ENCODE measurements at places on chromosomes 2 and 18.

DNA sequence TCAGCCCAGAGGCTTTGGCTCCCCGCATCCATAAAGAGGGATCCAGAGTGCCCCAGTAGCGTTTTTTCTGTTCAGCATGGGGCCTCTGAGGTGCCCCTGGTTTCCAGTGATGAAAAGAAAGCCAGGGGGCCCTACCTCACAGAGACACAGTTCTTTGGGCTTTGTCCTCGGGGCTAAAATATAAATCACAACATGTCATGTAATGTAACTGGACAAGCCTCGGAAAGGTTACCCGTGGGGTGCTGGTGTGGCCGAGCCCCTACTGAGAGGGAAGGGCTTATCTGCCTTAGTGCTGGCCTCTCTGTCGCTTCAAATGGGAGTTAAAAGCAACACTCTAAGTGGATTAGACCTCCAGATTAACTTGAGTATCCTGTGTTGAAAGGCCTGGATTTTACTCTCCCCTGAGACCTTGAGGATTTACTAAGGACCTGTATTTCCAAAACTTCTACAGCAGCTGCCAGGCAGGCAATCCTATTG is 251.6 kb upstream of the APCDD1 start:
- DNase-seq = no peak

- no peak for DNase-seq
Observed at GRCh38 chr18:3526421-3527354, 76.7 kb downstream of the TGIF1 start.

GRCh38 chr2:96789245-96789617 is 26.8 kb upstream of the CNNM3 start:
- DNase-seq = peak; percentile 42

DNA sequence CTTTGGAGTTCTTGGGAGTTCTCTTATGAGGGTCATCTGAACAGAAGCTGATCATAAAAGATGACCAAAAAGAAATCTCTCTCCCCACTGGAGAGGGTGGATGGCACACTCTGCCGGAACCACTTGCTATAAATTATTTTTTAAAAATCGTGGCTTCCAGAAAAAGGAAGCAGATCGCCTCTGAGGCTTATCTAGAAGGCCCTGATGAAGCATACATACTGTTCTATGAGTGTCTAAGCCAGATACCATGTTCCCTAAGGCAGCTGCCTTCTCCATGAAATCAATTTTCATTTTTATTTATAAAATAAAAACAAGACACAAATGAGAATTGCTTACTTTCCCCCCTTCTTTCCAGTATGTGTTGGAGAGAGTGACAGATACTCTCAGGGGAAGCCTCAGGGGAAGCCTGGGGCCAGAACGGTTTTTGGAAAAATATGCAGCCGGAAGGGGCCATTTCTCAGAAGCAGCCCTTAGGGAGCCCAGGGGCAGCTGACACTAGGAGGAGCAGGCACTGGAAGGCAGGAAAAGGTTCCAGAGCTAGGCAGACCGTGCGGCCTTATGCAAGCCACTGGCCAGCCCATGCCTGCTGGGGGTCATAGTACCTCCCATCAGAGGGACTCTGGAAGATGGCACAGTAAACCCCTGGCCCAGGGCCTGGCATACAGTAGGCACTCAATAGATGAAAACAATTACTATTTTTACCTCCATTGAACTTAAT is 130.6 kb downstream of the CABLES1 start:
- no peak for DNase-seq

GRCh38 chr2:191515551-191515950 is 162.4 kb upstream of the NABP1 start:
- no peak for DNase-seq

GRCh38 chr2:26569216-26570082 is 71.7 kb downstream of the CIB4 start:
- peak; percentile 48 for DNase-seq

DNA sequence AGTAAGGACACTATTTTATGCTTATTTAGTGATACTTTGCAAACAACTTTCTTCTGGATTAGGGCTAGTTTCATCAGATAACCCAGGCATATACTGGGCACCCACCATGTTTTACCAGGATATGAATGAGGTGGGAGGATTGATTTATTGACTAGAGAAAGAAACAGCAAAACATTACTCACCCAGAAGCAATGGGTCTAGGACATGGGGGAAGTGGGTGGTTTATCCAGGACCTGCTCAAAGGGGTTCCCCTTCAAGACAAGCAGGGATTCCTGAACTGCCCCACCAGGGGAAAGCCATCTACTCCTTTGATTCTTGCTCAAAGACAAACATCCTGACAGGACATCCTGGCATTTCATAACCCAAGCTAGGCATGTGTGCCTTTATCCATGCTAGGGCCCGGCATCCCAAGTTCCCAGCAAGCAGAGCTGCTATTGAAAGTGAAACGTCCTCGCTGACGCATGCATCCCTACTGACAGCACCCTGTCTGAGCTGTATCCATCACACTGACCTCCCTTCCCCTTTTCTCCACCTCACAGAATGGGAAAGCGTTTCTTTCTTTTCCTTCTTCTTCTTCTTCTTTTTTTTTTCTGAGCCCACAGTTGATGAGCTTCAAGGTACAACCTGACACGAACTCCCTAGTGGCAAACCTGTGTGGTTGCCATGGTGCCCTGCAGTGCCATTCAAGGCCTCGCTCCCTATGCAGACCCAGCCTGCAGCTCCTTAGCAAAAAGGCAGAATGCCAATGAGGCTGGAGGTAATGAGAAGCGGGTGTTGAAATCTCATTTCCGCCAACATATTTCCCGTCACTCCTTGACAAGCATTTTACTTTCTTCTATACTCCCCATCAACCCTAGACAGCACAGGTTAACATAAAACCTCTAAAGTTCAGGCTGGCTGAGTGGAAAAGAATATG is 70.5 kb downstream of the CLHC1 start:
- DNase-seq = no peak

- peak; percentile 54 for DNase-seq
Observed at GRCh38 chr18:79589601-79590091, 90.0 kb upstream of the CTDP1 start.

DNA sequence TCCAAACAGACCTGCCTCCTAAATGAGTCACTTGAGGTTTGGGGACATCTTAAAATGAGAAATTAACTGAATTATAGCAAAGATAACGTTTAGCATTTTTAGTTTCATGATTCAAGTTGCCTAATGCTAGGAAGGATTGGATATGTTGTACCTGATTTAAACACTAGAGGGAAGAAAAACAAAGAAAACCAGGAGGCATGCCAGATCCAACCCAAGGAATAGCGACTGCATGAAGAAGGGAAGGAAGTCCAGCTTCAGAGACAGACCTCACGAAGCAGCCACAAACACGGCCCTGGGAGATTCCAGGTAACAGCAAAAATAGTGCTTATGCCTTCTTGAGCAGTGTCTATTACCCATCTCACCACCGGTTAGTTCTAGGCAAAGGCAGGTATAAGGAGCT is 499.9 kb upstream of the SPHKAP start:
- no peak for DNase-seq

- no peak for DNase-seq
Observed at GRCh38 chr2:85781013-85781332, 27.2 kb downstream of the ATOH8 start.

- no peak for DNase-seq
Observed at GRCh38 chr18:42563995-42564394, 551.5 kb downstream of the RIT2 start.

DNA sequence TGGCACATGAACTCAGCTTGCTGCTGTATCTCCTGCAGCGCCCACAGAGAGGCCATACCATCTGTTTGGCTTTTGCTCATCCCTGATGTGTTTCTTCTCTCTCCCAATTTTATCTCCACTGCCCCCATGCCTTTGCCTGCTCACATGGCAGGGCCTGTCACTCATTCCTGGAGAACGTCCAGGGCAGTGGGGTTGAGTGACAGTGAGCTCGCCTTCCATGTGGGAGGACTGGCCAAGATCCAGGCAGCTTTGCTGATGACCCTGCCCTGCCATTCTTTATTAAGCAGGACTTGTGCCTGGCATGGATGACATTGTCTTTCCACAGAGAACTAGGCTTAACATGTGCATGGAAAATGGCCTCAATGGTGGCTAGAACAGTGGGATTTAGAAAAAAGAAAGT is 230.5 kb upstream of the THSD7B start:
- DNase-seq = no peak

DNA sequence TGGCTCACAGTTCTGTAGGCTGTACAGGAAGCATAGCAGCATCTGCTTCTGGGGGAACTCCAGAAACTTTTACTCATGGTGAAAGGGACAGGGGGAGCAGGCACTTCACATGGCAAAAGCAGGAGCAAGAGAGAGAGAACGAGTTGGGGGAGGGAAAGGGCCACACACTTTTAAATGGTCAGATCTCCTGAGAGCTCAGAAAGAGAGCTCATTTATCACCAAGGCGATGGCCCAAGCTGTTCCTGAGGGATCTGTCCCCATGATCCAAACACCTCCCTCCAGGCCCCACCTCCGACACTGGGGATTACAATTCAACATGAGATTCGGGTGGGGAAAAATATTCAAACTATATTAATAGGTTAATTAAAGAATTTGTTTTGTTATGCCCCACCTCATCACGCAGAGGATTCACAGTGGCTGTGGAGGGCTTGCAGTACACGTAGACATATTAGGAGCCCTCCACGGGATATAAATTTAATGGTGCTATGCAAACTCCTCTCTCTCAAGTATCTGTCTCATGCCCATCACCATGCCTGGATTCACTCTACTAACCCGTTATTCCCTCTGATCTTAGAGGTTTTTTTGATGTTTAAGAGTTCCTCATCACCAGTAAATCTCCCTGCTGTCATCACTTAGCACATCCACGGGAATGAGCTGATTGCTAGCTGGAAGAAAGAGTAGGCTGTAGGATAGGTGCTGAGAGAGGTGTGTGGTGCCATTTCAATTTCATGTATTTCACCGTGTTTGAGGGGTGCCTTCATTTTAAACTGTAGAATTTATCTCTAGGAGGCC is 84.5 kb upstream of the ARHGAP28 start:
- DNase-seq = no peak

DNA sequence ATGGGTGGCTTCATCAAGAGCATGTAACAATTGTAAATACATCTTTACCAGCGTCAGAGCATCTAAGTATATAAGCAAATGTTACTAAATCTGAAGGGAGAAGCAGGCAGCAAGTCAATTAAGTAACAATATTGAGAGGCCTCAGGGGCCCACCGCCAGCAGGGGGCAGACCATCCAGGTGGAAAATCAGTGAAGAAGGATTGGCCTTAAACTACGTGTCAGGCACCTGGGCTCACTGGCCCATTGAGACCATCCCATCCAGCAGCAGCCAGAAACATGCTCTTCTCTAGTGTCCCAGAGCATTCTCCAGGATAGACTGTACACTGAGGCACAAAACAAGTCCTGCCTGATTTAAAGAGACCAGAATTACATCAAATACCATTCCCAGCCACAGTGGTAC is 96.2 kb upstream of the SNTG2 start:
- DNase-seq = no peak

GRCh38 chr2:239586651-239587310 is 186.0 kb upstream of the HDAC4 start:
- DNase-seq = no peak

GRCh38 chr2:25548601-25549000 is 124.8 kb downstream of the DTNB start:
- no peak for DNase-seq

- no peak for DNase-seq
Observed at GRCh38 chr2:3392216-3392615, 12.7 kb downstream of the TRAPPC12 start.

DNA sequence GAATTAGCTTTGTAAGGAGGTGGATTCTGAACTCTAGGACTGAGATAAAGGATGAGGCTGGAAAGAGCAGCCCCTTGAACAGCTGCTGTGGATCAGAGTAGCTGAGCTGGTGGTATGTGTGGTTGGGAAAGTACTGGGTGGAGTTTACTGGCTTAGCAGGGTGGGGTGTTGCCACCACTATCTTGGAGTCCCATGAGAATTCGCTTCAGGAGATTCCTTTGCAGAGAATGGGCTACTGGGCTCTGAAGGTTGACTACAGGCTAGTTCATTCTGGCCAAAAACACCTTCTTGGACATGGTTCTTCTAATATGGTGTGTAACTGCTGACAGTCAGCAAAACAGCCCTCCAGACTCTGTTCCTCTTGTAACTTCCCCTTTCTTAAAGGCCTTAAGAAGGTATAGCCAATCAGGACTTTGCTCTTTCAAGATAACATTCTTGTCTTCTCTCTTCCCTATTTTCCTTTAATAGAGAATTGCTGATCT is 52.7 kb downstream of the TET3 start:
- DNase-seq = no peak

- DNase-seq = peak; percentile 86
Observed at GRCh38 chr2:20447437-20448245, 767 bp downstream of the RHOB start.

- peak; percentile 73 for DNase-seq
Observed at GRCh38 chr2:144414324-144414845, 105.5 kb downstream of the ZEB2 start.

GRCh38 chr2:100317634-100318033 is 4.7 kb downstream of the LONRF2 start:
- DNase-seq = no peak

- no peak for DNase-seq
Observed at GRCh38 chr2:237857791-237858190, 1.6 kb upstream of the RAMP1 start.

GRCh38 chr2:54701029-54701428 is 22.4 kb upstream of the EML6 start:
- no peak for DNase-seq

- DNase-seq = no peak
Observed at GRCh38 chr2:46230677-46231425, 66.4 kb upstream of the EPAS1 start.

DNA sequence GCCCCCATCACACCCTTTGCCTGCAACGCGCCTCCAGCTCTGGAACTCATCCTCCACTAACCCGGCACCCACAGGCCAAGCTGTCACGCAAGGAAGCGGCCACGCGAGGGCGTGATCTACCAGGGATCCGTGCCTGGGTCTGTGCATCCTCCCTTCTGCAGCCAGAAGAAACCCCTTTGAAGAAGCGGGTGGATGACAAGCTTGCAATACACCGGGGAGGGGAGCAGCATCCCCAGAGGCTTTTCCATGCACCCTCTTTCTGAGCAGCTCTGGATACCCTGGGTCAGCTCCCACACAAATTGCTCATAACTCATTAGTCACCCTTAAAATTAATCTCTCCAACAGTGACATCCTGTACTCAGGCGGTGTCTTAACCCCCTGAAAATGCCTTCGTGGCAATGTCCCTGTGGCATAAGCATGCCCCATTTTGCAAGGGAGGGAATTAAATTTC is 47.6 kb downstream of the PDCL3 start:
- peak; percentile 80 for DNase-seq

GRCh38 chr2:73870084-73870483 is 22.7 kb upstream of the ACTG2 start:
- peak; percentile 92 for DNase-seq
